Naive thymus-derived CD8-positive, alpha-beta T cell (primary cell): ENCODE measurements at places on chromosomes 6 and 20. TPM values are rescaled to one million over a fixed set of nuclear protein-coding genes. Genes with fewer than 3 reads are reported as not detected.

- DNase-seq, result no peak
These were observed 33.2 kb downstream of the ANKS1A start for GRCh38 chr6:34922177-34922663.

- no peak for DNase-seq
These were observed 7.0 kb downstream of the CEBPB start for GRCh38 chr20:50197463-50198179.

- no peak for DNase-seq
These were observed 5.5 kb downstream of the DNAJC5 start for GRCh38 chr20:63900413-63900812.

DNA sequence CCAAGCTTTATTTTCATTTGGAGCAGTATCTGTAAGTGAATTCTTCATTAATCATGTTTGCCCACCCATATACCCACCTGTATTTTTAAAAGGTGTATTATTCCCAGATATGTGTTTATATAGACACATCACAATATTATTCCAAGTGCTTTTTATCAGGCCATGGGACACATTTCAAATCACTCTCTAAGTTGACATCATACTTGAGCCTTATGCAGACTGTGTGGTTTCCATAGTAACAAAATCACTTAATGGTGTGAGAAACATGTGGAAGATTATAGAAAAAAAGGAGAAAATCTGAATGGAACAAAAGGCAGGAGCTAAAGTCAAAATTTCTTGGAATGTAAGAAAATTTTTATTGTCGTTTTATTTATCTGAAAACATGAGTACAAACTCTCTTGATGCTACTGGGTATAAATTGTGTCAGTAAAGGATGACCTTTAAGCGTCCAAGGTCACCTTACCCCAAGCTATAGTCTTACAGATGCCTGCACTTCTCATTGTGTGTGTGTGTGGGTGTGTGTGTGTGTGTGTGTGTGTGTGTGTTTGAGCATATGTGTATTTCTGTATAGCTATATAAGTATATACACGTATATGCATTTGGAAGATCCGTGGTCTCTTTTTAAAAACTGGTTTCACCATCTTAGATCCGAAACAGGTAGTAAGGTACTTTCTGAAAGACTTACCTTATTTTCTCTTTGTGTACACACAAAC lies 79.8 kb upstream of the CCN6 start:
- DNase-seq, result no peak

- DNase-seq, result no peak
These were observed 173.4 kb upstream of the MYLIP start for GRCh38 chr6:15955484-15955883.

GRCh38 chr20:57902473-57902872 lies 192.7 kb upstream of the PMEPA1 start:
- no peak for DNase-seq

DNA sequence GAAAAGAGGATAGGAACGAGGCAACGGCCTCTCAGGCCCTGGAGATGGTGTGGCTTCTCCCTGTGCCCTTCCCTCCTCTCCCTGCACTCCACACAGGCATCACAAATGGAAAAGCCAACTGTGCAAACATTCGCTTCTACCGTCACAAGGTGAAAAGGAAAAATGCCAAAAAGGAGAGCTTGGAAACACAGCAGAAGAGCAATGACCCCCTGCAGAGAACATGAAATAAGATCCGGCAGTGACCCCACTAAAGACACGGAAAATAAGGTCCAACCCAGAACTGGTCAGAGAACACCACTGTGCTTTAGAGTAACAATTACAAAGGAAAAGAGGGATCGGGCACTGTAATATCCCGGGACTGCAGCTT lies 63.0 kb downstream of the SLC22A23 start:
- no peak for DNase-seq

GRCh38 chr6:16216501-16217155 lies 21.8 kb upstream of the GMPR start:
- no peak for DNase-seq

GGTLC1 gene
- polyA plus RNA-seq, result not detected

MYLK2 gene
- not detected for polyA plus RNA-seq

NCOA7 gene
- polyA plus RNA-seq, result 16.5 TPM

MICB gene
- 3.8 TPM for polyA plus RNA-seq

RAD21L1 gene
- not detected for polyA plus RNA-seq
